Stimulated activated CD4-positive, alpha-beta T cell treated with anti-CD3 and anti-CD28 coated beads, Interleukin-1b, Interleukin-23, amount 100 ng/mL, for 4 hours (primary cell): ENCODE measurements at places on chromosomes 1 and 21.

GRCh38 chr1:25074351-25075227 is 144.5 kb upstream of the RUNX3 start:
- no peak for DNase-seq

GRCh38 chr1:160707236-160708064 is 4.2 kb downstream of the CD48 start:
- no peak for DNase-seq

DNA sequence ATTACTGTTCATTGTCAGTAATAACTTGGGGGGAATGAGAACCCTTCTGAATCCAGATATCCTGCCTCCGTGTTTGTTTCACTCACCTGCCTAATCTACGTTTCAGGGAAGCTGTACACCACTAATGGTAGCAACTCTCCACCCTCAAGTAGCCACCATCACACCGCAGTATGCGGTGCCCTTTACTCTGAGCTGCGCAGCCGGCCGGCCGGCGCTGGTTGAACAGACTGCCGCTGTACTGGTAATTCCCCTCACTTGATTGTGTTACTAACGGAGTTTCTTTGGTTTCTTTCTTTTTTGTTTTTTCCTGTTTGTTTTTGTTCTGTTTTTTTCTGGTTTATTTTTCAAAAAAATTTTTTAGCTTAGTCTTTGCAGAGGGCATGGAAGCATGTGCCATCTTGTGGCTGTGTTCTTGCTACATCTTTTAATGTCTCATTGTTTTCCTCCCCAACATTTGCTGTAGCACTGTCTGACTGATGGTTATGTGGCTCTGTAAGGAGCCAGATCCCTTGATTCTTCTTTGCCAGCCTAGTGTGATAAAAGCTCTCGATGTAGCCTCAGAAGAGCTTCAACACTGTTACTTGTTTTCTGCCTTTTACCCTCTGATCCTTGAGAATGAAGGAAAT is 15.9 kb upstream of the OLFML3 start:
- DNase-seq, result no peak

DNA sequence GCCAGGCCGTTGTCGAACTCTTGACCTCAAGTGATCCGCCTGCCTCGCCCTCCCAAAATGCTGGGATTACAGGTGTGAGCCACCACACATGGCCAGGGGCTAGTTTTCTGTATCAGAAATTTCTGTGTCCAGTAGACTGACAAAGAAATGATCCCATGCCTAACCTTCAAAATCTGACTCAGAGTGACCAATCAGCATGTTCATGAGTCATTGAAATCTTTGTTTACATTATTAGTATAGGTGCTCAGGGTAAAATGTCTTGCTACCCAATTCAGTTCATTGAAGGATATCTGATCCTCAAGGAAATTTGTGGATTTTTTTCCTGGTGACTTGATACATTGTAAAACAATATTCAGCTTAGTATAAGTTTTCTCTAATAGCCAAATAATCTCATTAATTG is 11.0 kb upstream of the LDLRAD2 start:
- no peak for DNase-seq

DNA sequence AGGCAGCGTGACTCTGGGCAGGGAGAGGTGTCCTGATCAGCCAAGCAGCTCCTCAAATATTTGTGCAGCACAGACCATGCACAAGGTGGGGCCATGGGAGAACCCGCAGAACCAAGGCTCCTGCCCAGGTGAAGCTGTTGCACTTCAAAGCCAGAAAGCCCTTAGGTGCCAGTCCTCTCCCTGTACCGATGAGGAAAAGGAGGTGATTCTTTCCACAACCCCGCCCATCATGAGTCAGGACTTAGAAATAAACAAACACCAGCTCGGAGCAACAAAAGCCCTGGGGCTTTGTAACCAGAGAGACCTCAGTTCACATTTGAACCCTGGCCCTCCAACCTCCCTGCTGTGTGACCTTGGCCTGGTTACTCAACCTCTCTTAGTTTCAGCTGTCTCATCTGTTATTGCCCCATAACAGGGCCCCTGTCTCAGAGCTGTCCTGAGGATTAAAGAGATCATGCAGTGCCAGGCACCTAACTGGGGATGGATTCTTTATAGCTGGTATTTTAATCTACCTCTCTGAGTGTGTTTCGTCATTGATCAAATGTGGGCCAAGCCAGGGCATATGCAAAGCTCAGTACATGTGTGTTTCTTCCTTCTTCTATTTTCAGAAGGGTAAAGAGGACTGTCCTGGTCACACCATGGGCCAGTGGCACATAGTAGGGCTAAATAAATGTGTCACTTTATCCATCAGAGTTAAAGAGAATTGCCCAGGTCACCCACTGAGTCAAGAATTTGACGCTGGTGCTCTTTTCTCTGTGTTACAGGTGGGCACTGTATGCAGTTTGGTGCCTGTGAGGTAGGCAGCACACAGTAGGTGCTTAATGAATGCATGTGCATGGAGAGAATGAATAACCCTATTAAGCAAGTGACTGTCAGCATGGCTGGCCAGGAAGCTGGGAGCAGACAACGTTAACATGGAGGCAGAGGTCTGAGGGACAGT is 1.4 kb downstream of the LDLRAD1 start:
- DNase-seq, result no peak

GRCh38 chr1:194658090-194658439 is 1471.7 kb upstream of the B3GALT2 start:
- no peak for DNase-seq

- no peak for DNase-seq
Observed at GRCh38 chr1:67745875-67746698, 61.1 kb downstream of the GADD45A start.

- DNase-seq, result no peak
Observed at GRCh38 chr1:36166938-36167905, 11.3 kb downstream of the MAP7D1 start.

GRCh38 chr1:168141871-168142385 is 5.2 kb upstream of the GPR161 start:
- DNase-seq, result no peak

DNA sequence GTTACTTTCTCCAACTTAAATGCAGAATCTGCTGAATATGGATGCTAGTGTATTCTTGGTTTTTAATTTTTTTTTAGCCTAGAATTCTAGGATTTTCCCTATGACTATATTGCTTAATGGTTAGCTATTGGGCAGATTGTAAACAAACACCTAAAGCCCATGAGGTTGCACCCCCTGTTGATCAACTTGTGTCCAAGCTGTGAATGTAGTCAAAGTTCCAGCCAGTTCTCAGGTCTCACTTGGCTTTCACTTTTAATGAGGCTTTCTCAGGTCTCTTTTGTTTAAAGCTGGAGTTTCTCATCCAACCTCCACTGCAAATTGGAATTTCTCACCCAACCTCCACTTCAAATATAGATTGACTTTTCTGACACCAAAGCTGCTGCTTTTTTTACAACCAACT is 35.9 kb downstream of the FCER1A start:
- DNase-seq, result no peak

DNA sequence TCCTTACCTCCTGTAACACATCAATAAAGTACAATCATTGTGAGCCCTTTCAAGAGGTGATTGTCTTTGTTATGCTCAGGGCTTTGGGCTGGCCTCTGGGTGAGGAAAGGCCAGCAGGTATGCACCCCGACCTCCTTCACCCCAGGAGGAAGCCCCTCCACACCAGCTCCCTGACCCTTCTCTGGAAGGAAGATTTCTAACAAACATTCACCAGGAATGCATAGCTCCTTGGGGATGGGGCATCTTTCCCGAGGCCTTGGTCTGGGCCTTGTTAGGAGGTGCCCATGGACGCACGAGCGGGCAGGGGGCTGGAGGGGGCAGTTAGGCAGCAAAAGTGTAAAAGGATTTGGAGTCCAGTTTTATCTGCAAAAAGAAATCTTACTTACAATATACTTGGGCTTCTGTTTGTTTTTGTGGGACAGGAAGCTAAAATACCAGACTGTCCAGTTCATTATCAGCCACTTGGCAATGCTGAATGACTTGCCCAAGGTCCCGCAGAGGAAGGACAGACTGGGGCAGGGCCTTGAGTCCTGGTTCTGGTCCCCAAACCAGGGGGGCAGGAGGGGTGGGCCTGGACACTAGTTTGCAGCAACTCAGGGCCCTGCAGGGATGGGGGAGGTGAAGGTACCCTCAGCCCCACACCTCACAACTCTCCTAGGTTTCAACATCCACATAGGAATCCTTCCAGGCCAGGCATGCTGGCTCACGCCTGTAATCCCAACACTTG is 10.1 kb downstream of the ZC3H12A start:
- DNase-seq, result no peak

GRCh38 chr1:108141621-108142020 is 58.5 kb downstream of the SLC25A24 start:
- DNase-seq, result no peak

DNA sequence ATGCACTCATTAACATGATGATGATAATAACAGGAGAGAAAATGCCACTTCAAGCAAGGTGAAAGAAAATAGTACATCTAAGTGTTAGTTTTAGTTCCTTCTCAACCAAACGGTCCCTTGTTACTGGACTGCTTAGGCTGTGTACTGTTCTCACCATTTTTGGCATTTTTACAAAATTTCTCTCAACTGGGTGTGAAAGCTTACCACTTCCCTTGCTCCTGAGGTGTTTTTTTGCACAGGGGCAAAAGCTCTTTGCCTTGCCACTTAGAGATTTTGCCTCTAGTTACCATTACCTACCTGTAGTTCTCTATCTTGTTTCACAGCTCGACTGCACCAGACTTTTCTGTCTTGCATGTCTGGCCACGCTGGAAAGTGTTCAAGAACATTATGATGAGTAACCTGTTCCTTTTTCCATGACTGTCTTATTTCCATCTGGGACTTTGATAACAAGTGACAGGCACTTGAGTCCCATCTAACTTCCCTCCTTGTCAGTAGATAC is 10.7 kb downstream of the NEK7 start:
- DNase-seq, result no peak

GRCh38 chr1:205377355-205377754 is 20.6 kb upstream of the KLHDC8A start:
- no peak for DNase-seq

DNA sequence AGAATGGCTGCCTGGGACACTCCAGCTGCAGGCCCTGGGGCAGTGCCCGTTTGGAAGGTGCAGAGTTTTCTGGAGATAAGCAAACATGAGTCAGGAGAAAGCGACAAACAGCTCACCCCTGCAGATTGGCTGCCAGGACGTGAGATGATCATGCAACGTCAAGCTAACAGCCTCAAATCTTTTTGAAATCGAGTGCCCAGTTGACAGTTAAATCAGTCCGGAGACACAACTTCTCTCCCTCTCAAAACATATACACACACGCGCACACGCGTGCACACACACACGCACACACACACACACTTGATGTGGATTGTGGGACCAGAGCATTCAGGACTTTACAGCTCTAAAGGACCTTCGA is 49.4 kb downstream of the TENT5C start:
- DNase-seq, result no peak
